M059J (cell line): ENCODE measurements at places on chromosomes 5 and 9. TPM values are rescaled to one million over a fixed set of nuclear protein-coding genes. Genes with fewer than 3 reads are reported as not detected.

- DNase-seq: no peak
These were observed 23.9 kb upstream of the CPLX2 start for GRCh38 chr5:175847503-175847902.

DNA sequence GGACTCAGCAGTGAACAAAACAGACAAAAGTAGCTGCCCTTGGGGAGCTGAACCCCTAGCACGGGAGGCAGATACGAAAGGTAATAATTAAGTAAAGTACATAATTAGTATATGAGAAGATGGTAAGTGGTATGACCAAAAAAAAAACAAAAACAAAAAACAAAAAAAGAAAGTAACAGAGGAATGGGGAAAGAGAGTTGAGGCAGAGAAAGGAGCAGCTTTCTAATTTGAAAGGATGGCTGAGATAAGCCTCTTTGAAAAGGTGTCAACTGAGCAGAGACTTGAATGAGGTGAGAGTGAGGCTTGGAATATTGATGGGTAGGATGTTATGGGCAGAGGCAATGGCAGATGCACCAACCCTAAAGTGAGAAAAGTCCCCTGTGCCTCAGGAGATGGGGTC is 69.7 kb downstream of the CARTPT start:
- DNase-seq: no peak

DNA sequence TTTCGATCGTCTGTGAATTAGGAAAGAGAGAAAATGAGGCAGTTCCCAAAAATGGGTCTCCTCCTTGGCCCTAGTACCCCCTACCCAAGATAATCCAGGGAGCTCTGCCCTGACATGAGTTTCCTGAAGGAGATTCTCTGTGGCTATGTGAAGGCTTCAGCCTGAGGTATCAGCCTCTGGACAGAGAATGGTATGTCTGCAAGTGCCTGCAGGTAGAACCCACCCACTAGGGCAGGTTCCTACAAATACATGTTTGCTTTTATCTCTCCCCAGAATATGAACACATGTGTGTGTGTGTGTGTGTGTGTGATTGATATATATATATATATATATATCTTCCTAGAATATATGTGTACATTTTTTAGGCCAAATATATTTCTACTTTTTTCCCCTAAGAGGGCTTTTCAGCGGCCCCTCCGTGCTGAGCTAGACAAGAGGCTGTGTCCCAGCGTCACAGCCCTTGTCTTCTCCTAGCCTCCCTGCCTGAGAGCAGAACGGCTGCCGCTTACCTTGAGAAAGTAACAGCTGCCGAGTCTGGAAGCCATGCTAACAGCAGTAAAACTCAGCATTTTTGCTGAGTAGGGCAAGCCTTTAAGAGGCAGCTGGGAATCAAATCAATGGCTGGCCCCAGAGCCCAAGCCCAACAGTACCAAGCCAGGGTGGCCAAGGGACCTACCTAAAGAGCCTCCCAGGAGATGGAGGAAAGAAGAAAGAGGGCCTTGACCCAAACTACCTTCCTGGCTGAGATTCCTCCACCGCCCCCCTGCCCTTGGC is 2.1 kb downstream of the BRINP1 start:
- DNase-seq: no peak

DNA sequence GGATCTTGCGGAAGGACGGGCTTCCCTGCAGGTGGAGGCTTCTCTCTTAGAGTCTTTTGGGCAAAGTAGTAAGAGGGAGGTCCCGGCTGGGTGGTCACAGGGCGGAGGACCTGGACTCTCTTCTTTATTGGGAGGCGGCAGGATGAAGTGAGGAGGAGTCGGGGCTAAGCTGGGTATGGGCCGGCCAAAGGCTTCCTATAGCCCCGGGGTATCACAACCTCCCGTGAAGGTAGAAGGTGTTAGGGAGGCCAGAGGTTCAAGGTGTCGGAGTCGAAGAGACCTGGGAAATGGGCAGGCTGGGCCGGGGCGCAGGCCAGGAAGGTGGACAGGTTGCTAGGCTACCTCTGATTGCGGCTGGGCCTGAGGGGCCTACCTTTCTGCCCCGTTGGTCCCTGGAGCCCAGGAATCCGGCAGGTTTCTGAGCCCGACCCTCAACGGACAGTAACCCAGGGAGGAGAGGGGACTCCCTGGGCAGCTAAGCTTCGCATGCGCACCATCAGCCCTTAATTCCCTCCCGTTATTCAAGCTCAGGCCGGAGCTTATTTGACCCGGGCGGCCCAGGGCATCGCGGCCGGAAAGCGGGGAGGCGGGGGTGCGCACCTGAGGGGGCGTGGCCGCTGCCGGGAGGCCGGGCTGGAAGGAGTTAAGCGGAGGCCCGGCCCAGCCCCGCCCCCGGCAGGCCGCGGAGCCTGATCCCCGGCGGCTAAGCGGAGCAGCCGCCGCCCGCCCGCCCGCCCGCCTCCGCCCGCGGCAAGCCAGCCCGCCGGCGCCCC is at the start of gene TESK1:
TSS of gene TESK1 (plus strand) at position 685 of the 773 bp plus-strand sequence. CDS start 358 bp downstream, outside the sequence.
- peak; percentile 80 for DNase-seq

GRCh38 chr9:3575821-3576220 is 50.0 kb upstream of the RFX3 start:
- DNase-seq: no peak

GRCh38 chr5:158436271-158437065 is 577.5 kb upstream of the CLINT1 start:
- no peak for DNase-seq

- DNase-seq: peak; percentile 61
These were observed 146.8 kb upstream of the SPEF2 start for GRCh38 chr5:35470866-35471265.

GRCh38 chr9:136051837-136052471 is 43.1 kb downstream of the NACC2 start:
- DNase-seq: peak; percentile 94

DNA sequence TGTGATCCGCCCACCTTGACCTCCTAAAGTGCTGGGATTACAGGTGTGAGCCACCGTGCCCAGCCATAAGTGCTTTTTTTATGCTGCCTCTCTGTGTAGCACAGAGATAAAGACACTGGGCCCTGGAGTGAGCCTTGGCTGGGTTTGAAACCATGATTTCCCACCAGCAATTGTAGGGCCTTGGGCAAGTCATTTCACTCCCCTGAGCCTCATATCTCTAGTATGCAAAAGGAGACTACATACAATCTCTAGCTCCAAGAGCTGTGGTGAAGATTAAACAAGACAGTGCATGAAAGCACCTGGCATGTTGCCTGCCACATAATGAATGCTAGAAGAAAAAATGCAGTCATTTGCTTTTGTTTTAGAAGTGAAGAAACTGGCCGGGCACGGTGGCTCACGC is 3.9 kb downstream of the FABP6 start:
- peak; percentile 37 for DNase-seq

GRCh38 chr5:23506329-23507236 is 826 bp upstream of the PRDM9 start:
- DNase-seq: peak; percentile 1

- DNase-seq: no peak
These were observed 7.5 kb upstream of the PRSS3 start for GRCh38 chr9:33787839-33788238.

DNA sequence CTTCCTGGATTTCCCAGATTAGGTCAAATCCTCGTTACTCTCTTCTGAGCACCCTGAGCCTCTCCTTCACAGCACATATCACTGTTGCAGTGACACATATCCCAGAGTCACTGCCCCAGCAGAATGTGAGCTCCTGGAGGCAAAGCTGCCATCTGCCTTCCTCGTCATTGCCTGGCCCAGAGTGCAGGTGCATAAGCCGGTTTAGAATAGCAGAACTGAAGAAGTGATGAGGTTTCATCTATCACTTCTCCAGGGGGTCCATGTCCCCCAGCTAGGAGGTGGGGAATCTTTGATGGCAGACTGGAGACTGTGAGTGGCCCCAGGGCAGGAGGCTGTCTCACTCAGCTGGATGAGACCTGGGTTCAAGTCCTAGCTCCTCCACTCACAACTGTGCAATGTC is 25.8 kb downstream of the NIPAL4 start:
- DNase-seq: no peak

DNA sequence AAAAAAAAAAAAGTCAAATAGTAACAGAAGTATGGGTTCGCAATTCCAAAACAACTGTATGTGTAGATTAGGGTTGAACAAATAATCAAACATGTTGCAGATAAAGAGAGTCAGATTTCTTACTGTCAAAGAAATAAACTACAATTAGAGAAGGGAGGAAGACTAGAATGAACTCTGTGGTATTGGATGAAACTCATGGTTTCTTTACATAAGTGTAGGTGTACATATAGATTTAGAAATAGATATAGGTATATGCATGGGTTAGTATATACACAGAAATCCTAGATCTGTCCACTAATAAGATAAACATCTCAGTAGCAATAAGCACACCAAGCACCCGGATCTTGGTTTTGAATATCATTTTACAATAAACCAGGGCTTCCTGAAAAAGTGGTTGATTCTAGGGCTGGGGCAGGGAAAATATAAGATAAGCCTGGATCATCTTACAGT is 21.3 kb downstream of the DTWD2 start:
- DNase-seq: no peak

GRCh38 chr9:134063571-134064450 is 4.0 kb downstream of the BRD3 start:
- no peak for DNase-seq

BNC2 gene
- total RNA-seq: 5.5 and 7.0 TPM in 2 replicates

PCDHGA9 gene
- 0.02 and 0.17 TPM in 2 replicates for total RNA-seq

BAAT gene
- total RNA-seq: not detected in 2 replicates

OBP2B gene
- total RNA-seq: not detected in 2 replicates

CACNA1B gene
- not detected in 2 replicates for total RNA-seq

MRPL22 gene
- 55.4 and 57.6 TPM in 2 replicates for total RNA-seq

KIF4B gene
- 0.07 and 0.10 TPM in 2 replicates for total RNA-seq

SREK1 gene
- 14.6 and 20.1 TPM in 2 replicates for total RNA-seq
